A549 treated with dexamethasone at 1 μM for 4 hours (cell line): ENCODE measurements at places on chromosomes 4 and X. TPM values are rescaled to one million over a fixed set of nuclear protein-coding genes. Genes with fewer than 3 reads are reported as not detected.

STAG2 gene
- 30.0 to 49.8 TPM (median 43.5 TPM) in 5 replicates for total RNA-seq

ATP2B3 gene
- total RNA-seq, result 0.07 to 0.15 TPM (median 0.13 TPM) in 5 replicates

WWC2 gene
- 13.0 to 21.2 TPM (median 18.9 TPM) in 5 replicates for total RNA-seq

SMIM10 gene
- total RNA-seq, result 0.06 to 0.08 TPM (median 0.06 TPM) in 4 of 5 replicates, not detected in the other

LANCL3 gene
- not detected in 5 replicates for total RNA-seq
